ENCODE measurements at places on chromosomes 6 and 20. TPM values are rescaled to one million over a fixed set of nuclear protein-coding genes. Genes with fewer than 3 reads are reported as not detected.

LINC00237 gene
- not detected for total RNA-seq

RSPH9 gene
- 0.14 TPM for total RNA-seq

OTOR gene
- total RNA-seq = not detected

LY6G6C gene
- not detected for total RNA-seq

SAPCD1 gene
- total RNA-seq = not detected

FAM217A gene
- total RNA-seq = not detected

SIRPB2 gene
- 4.9 TPM for total RNA-seq

Data from right cardiac atrium (tissue), 5 donors.